Activated CD4-positive, alpha-beta T cell treated with anti-CD3 and anti-CD28 coated beads, Interleukin-2, amount 10 ng/mL, durations not matched to agents 7 days and 5 days (primary cell): ENCODE measurements at places on chromosomes 13 and 19. TPM values are rescaled to one million over a fixed set of nuclear protein-coding genes. Genes with fewer than 3 reads are reported as not detected.

DNA sequence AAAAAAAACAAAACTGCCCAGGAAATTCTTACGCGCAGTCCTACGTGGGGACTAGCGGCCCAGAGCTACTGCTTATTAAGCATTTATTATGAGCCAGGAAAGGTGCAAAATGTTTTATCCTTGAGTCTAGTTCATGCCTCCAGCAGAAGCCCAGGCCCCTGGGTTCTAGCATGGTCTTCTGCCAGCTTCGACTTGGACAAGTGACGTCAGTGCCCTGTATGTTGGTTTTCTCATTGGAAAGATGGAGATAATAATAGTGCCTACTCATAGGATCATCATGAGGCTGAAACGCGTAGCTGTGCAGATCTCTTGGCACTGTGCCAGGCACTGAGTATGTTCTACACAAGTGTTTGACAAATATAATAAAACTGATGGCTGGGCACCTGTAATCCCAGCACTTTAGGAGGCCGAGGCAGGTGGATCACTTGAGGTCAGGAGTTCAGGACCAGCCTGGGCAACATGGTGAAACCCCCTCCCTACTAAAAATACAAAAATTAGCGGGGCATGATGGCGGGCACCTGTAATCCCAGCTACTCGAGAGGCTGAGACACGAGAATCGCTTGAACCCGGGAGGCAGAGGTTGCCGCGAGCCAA lies 12.4 kb upstream of the SULT2B1 start:
- no peak overlapping the region for H3K27ac ChIP-seq
- H3K4me3 ChIP-seq = no peak overlapping the region
- H3K36me3 ChIP-seq = no peaks in the 10 kb centered on the region
- H3K4me1 ChIP-seq = no peaks in the 10 kb centered on the region
- H3K27me3 ChIP-seq = no peaks in the 10 kb centered on the region

DNA sequence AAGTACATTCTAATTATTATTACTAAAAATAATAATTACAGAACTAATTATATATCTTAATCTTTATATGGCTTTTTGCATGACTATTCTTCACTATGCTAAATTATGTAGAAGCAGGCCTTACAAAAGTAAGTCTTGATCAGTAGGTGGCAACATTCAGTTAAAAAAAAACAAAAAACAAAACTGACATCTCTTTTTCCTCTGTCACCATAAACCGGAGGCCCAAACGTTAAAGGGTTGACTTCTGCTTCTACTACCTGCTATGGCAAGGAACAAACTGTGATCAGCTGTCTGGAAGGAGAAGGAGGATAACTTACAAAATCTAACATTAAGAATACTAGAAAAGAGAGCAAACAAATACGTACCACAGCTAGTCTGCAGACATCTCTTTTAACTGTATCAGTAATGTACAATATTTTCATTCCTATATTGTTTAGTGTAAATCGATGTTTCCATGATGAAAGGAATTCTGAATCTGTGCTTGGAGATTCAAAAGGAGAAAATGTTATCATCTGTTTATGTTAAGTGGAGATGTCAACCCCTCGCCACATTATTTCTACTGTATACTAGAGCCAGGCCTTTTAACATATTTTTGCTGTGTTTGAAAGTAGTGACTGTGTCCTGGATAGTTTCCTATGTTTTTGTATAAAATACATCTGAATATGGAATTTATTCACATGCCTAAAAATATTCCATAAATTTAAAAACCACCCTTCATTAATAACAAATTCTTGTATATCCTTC lies 1525.4 kb downstream of the SLITRK1 start:
- H3K27ac ChIP-seq = no peak overlapping the region
- H3K4me1 ChIP-seq = no peaks in the 10 kb centered on the region
- H3K27me3 ChIP-seq = no peaks in the 10 kb centered on the region

ANO8 gene
- 17.5 TPM for total RNA-seq

DNA sequence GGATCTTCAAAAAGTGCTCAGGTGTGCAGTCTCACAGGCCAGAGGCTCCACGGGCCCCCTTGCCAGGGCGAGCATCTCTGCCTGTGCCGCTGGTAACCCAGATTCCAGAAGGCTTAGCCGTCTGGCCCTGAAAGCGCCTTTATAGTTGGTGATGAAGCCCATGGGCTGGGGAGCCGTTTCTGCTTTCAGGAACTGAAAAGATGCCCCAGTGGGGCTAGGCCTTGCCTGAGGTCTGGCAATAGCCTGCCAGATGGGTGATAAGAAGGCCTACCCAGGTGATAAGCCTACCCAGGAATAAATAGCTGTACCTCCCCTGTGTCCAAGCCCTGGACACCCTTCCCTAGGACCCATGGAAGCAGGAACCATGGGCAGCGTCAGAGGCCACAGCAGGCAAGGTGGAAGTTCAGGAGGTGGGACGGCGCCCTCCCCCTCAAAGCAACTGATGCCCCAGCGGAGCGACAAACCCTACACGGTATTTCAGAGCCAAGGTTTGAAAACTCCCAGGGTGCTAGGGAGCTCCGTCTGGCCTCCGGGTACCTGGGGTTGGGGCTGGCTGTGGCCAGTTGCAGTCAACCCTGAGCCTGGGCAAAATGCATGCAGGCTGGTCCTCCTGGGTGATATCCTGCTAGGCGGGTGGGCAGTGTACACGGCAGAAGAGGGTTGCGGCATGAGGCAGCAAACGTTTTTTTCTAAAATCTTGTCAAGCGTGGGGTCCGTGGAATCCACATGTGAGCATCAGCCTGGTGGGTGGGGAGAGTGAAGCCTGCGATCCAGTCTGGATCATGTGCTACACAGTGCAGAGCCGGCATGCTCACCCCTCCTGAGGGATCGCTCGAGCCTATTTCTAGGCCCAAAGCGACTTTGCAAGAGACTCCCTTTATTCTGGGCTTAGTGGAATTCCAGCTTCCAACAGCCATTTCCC lies 45.3 kb downstream of the ACTN4 start:
- H3K4me3 ChIP-seq = peak overlapping the region; percentile 32
- H3K27me3 ChIP-seq = no peaks in the 10 kb centered on the region
- peaks cover 19% of the 10 kb centered on the region for H3K36me3 ChIP-seq
- DNase-seq = no peak
- H3K4me1 ChIP-seq = peaks cover 75% of the 10 kb centered on the region
- peak overlapping the region; percentile 70 for H3K27ac ChIP-seq

- H3K4me1 ChIP-seq = peaks cover 2% of the 10 kb centered on the region
- H3K36me3 ChIP-seq = peaks cover 64% of the 10 kb centered on the region
- H3K27me3 ChIP-seq = no peaks in the 10 kb centered on the region
- no peak overlapping the region for H3K4me3 ChIP-seq
- H3K27ac ChIP-seq = peak overlapping the region; percentile 34
Observed at GRCh38 chr19:29988351-29988750, 46.3 kb downstream of the URI1 start.

DNA sequence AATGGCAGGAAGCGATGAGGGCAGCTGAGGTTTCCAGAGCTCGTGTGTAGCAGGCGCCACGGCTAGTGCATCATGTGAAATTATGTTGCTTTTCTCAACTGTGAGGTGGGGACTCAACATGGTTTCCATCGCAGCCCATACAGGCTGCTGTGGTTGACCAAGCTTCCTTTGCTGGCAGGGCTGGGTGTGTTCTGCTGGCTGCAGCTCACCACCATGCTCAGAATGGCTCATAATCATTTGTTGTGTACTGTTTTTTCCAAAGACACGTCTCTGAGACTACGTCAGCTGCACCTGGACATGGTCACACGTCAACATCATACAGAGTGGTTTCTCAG lies 16.1 kb upstream of the RASA3 start:
- peaks cover 41% of the 10 kb centered on the region for H3K36me3 ChIP-seq
- H3K4me1 ChIP-seq = peaks cover 86% of the 10 kb centered on the region
- H3K27ac ChIP-seq = peak overlapping the region; percentile 97
- DNase-seq = peak; percentile 94

DNA sequence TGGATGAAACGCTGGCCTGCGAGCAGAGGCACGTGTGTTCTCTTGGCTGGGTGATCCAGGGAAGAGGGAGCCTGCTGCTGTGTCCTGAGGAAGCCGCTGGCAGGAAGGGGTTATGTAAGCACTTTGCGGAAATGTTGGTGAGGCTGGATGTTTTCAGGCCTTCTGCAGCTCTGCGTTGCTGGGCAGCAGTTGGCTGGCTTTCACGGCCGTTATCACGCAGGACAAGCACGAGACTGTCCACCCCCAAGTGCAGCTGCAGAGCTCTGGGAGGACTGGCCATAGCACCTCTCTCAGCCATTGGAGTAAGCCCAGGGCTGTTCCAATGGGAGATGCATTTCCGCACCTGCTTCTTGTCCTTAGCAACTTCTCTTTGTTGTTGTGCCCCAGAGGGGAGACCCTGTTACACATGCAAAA lies 146.9 kb upstream of the SOX21 start:
- no peak for DNase-seq
- no peak overlapping the region for H3K27ac ChIP-seq

DNA sequence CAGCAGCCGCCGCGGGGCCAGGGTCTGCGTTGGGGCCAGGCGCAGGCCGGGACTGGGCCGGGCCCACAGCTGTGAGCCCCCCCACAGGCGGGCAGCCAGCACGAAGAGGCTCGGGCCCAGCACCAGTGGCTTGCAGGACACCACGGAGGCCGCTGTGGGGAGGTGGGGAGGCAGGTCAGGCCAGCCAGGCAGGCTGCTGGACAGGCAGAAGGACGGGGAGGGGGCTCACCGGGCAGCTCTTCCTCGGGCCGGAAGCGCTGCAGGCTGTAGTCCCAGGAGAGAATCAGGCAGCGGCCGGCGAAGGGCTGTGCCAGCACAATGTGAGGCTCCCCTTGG lies 8.3 kb downstream of the LGI4 start:
- H3K27ac ChIP-seq = no peak overlapping the region
- no peak overlapping the region for H3K4me3 ChIP-seq
- H3K4me1 ChIP-seq = peaks cover 15% of the 10 kb centered on the region
- DNase-seq = no peak
- no peaks in the 10 kb centered on the region for H3K36me3 ChIP-seq

DNA sequence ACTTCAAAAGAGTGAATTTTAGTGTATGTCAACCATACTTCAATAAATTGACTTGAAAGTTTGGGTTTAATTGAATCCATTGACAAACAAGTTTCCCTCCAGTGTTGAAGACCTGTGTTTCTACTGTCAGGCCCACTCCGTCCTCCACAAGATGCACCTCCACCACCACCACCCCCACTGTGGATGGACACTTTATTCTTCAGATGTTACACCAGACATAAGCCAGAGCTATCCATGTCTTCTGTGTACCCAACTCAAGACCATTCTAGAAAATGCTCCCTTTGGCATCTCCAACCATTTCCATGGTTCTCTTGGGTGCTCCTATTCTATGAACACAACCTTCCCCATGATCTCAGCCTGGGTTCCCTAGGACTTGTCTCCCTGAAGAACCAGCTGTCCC lies 207.0 kb downstream of the COL4A1 start:
- H3K4me1 ChIP-seq = no peaks in the 10 kb centered on the region
- no peak overlapping the region for H3K4me3 ChIP-seq
- no peaks in the 10 kb centered on the region for H3K36me3 ChIP-seq
- H3K27ac ChIP-seq = no peak overlapping the region

FCAR gene
- total RNA-seq = not detected

DNA sequence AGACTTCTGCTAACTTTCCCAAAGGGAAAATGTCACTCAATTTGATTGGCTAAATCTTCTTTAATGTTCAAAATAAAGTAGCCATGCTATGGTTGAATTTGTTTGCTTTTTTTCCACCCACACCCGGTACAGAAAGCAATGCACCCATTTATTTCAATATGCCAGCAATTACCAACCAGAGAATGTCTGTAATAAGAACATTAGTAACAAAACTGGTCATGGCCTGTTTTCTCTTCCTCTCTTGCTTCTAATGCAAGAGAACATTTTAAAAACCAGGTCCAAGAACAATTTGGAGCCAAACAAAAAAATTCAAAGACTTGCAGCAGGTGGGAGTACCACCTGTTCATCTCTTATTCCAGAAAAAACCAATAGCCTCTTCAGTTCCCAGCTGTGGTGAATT lies 1108.8 kb upstream of the PCDH20 start:
- no peak overlapping the region for H3K27ac ChIP-seq
- DNase-seq = no peak
- no peaks in the 10 kb centered on the region for H3K27me3 ChIP-seq
- no peak overlapping the region for H3K4me3 ChIP-seq
- H3K36me3 ChIP-seq = no peaks in the 10 kb centered on the region

- H3K36me3 ChIP-seq = peaks cover 30% of the 10 kb centered on the region
- no peaks in the 10 kb centered on the region for H3K27me3 ChIP-seq
- peak; percentile 55 for DNase-seq
Observed at GRCh38 chr19:16185768-16186123, 536 bp downstream of the FAM32A start.

PRTN3 gene
- total RNA-seq = not detected

DNA sequence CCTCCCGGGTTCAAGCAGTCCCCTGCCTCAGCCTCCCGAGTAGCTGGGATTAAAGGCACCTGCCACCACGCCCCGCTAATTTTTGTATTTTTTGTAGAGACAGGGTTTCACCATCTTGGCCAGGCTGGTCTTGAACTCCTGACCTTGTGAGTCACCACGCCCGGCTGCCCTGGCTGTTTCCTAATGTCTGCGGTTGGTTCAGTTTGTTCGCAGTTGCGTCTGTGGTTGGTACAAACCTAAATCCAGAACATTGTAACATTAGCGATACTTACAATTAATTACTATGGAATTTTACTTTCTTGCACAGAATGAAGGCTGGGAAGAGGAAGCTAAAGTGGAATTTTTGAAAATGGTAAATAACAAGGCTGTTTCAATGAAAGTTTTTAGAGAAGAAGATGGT lies 38.1 kb downstream of the RNF17 start:
- peaks cover 30% of the 10 kb centered on the region for H3K27me3 ChIP-seq
- H3K36me3 ChIP-seq = no peaks in the 10 kb centered on the region
- H3K4me1 ChIP-seq = no peaks in the 10 kb centered on the region
- no peak for DNase-seq
